ENCODE measurements at places on chromosomes 12 and 14.

- DNase-seq, result no peak
These were observed 124.3 kb upstream of the SLC38A4 start for GRCh38 chr12:46950094-46950493.

DNA sequence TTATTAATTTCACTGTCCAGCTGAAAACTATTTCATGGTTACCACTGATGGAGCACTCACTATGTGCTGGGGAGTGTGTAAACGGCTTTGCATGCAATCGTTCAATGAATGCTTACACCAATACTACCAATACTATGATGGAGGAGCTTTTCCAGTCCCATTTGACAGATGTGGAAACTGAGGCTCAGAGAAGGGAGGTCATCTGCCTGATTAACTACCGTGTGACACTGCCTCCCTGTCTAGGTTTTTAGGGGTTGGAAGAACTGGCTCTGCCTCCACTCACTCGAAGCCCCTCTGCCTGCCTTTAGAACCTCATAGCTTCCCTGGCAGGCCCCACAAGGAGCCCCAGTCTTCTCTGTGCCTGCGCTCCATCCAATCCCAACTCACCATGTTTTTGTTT, 11.9 kb downstream of the MSI1 start:
- no peak for DNase-seq

DNA sequence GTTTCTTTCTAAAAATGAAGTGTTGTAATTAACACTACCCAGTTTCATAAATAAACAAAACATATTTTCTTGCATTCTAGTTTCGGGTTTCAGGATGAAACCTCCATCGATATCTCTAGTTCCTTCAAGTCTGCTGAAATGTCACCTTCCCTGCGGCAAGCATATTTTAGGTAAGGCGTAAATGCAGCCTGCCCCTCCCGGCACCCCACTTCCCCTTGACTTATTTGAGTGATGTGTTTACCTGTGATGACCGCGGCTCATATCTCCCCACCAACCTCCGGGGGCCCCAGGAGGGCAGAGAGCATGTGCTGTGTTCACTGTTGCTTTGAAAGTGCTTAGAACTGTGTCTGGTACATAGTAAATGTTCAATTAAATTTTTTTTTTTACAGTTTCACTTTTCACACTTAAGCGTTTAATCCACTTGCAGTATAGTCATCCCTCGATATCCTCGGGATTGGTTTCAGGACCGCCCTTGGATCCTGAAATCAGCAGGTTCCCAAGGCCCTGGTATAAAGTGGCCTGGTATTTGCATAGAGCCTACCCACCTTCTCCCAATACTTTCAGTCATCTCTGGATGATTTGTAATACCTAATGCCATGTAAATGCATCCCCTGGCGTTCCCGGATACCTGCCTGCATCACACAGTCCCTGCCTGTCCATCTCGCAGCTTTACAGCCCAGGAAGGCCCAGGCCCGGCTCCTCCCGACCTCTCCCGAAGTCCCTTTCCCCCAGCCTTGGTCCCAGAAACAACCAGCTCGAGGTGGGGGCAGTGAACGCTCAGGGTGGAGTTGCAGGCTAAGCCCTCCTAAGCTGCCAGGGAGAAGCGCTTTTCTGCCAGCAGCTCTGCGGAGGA, 40.2 kb upstream of the FBRSL1 start:
- no peak for DNase-seq

DNA sequence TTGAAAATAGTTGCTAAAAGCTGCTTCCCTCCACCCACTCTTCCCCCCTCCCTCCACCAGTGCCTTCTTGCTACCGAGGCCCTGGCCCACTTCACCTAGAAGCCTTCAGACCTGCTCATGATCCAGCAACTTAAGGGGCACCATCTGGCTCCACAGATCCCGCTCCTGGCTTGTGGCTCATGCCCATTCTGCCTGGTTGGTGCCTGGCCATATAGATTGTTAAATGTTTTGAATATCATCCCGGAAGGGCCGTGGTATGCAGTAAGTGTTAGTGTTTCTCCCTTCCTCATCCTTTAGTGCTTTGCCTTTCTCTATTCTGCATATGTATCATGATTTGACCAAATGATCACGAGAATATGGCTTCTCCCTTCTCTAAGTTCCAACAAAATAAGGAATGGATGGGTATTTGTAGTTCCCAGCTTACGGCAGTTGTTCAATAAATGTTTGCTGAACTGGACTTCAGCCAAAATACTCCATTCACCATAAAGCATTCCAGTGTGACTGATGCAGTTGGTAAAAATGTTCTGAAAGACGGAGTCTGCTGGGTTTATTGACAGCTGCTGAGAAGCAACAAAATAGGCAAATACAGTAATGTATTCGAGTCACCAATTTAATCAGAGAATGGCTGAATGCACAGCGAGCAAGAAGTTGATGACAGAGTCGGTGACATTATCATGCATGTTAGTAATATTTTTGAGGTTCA, 30.7 kb downstream of the GRIP1 start:
- DNase-seq, result no peak

DNA sequence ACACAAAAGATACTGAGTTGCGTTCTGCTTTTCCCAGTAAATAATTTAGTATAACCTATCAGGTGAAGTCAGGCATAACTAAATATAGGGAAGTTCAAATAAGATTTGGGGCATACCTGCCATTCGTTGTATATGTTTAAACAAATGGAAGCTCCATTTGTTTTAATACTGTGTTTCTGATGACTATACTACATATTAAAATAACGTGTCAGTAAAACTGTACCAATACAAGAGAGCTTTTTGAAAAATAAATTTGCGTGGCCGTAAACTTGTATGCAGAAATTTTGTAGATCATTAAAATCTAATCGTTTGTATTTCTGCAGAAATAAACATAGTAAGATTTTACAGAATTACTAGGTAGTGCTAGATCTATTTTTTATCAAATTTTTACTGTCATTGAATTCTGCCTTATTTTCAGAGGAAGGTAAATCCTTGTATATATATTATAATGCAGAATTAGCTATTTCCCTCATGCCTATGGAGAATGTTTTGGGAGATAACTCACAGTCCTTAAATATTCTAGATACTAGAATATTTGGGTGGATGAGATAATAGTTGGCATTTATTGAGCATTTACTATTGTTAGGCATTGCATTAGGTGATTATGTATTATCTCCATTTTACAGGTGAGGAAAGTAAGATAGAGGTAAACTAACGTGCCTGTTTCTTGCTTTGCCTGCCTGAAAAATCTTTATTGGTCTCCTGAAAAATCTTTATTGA, 1.5 kb downstream of the SCFD1 start:
- no peak for DNase-seq

GRCh38 chr14:100306998-100307765, 938 bp upstream of the SLC25A29 start:
- DNase-seq, result no peak

DNA sequence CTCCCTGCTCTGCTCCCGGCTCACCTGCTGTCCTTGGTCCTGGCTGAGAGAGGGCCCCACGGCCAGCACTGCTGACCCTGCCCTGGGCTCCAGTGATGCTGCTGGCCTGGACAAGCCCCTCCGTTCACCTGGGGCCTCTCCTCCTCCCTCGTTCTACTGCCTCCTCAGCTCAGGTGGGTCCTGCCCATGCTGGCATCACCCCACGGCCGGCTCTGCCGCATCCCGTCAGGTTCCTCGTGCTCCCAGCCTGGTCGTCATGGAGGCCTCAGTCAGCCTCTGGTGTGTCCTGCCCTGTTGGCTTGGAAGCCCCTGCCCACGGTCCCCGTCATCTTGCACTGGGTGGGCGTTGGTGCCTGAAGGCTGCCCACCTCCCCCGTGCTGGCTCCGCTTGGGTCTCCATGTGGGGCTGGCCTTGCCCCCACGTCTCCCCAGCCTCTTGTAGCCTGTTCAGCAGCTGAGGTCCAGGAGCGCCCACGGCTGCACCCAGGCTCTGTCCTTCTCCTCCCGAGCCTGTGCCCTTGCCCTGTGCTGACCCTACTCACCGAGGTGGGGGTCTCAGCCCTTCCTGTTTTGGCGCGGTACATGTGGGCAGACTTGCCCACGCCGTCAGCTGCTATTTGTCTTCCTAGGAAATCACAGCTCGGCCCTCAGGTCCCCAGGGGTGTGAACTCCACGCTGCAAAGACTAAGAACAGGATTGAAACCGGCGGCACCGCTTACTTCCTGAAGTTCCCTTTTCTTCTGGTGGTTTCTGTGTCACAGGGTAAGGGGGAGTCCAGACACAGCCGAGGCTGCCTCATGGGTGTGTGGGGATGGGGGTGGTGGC, 121.6 kb downstream of the TMEM121 start:
- no peak for DNase-seq

DNA sequence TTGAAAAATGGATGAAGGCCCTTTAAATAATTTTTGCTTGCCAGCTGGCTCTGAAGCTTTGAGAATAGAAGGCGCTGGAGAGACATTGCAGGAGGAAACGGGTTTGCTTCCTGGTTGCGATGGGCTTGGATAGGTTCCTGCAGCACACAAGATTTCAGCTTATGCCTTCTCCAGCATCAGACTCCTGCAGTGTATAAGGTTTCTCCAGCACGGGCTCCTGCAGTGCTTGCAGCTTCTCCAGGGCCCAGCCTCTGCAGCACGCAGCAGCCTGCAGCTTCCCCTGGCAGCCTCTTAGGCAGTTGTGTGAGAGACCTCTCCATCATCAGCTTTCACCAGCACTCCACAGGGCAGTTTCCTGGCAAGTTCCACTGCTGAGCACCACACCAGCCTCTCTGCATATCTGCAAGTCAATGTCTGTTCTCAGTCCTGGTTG, 78.7 kb upstream of the ZDHHC17 start:
- no peak for DNase-seq

GRCh38 chr14:51666826-51667225, 15.1 kb downstream of the FRMD6 start:
- DNase-seq, result no peak

DNA sequence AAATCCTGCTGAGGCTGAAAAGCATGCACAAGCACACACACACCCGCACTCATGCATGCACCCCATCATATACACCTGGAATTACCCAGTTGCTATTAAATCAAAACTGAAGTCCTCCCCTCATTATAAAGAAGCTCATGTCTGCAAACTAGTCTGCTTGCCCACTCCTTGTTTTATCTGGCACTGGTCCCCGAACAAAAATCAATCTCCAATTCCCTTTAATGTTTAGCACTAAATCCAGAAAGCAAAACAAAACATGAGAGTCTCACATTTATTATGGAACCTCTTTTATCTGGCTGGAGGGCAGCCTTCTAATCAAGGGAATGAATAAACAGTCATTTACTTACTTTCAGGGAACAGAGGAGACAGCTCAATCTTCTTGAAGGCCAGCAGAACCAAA, 1093.4 kb upstream of the FLRT2 start:
- no peak for DNase-seq

DNA sequence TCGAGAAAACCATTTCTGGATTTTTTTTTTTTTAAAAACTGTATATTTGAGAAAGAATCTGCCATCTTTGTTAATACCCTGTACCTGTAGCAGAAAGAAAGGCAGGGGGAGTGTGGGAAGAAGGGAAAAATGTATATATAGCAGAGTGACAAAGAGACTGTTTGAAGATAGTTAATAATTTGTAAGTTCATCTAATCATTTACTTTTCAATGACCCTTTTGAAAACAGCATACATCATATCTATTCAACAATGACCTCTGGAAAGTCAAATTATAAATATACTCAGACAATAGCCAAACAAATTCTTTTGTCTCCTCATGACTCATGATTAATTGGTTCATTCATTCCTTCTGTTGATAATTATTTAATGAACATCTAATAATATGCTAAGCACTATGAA, 10.9 kb upstream of the CPM start:
- DNase-seq, result no peak

GRCh38 chr14:99419905-99420304, 60.8 kb downstream of the SETD3 start:
- no peak for DNase-seq

DNA sequence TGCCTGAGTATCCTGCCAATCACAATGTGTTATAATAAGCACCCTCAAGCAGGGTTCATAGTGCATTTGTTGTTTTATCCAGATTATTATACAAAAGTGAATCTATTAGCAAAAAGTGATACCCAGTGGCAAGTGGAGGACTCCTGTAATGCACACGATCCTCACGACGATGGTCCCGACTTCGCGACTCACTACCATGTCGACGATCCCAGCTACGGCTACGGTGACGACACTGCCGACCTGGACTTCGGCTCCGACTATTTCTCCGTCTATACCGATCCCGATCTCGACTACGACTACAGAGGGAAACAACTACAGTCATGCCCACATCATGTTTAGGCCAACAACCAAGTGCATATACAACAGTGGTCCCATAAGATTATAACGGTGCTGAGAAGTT, 12.9 kb downstream of the RBM23 start:
- DNase-seq, result no peak

DNA sequence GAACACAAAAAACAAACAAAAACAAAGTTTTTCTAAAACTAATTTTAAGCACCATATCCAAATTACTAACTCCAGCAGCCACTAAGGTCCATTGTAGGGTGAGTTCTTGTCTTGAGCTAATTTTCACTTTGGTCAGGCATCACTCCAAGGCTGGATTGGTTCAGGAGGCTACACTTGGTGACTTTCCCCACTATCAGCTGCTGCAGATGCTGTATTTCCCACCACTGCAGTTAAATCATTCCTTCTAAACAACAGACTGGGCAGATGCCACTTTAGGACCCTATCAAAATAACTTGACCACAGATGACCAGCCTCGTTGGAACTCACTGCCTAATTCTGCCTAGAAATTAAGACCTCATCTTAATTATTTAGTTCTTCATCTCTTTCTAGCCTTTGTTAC, 140.5 kb downstream of the SLC16A7 start:
- DNase-seq, result no peak

GRCh38 chr14:90381011-90381786, 15.6 kb upstream of the CALM1 start:
- DNase-seq, result no peak

- DNase-seq, result no peak
These were observed 5.2 kb upstream of the VRK1 start for GRCh38 chr14:96792003-96792402.

- no peak for DNase-seq
These were observed 19.0 kb downstream of the MLXIP start for GRCh38 chr12:122097584-122097926.

DNA sequence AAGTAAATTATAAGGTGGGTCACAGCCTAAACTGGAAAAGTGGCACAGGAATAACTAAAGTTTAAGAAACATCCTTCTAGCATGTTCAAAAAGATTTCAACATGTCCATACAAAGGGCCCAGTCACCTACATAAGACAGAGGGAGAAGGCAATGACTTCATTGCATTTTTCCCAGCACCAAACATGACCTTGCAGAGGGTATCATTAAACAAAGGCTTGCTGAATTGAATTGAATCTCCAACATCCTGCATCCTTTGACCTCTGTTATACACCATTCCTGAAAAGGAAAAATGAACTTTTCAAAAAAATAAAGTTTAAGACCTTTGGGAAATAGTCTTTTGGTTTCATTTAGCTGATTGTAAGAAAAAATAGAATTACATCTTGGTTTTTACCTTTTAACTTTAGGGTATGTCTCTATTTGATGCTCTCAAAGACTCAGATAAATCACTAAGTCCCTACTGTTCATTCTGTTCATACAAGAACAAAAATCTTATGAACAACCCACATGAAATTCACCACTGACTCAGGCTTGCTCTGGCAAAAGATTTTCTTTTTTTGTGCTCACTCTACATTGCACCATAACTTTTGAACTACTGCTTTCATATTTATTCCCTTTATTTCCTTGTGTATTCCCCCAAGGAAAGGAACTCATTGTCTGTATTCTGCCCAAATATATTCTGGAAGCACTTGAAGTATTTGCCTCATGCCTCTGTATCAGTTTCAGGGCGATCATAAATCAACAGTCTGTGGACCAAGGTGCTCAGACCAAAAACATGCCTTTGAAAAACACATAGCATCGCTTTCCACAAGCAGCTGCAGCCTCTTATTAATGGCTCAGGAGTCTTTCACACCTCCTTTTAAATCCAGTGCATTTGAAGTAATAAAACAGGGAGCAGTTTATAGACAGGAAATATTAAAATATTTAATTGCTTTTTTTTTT, 121.7 kb downstream of the DUSP6 start:
- DNase-seq, result no peak

- DNase-seq, result no peak
These were observed 3.5 kb upstream of the ANKRD52 start for GRCh38 chr12:56261503-56262232.

Measured in activated T-cell treated with anti-CD3 and anti-CD28 coated beads for 24 hours (primary cell).